Left colon (tissue), 2 donors: ENCODE measurements at places on chromosomes 12 and 14.

GRCh38 chr12:49105504-49106084, 5.1 kb downstream of the LMBR1L start:
- DNase-seq = no peak

- peak; percentile 40 for DNase-seq
Observed at GRCh38 chr14:100436745-100437406, 113.7 kb downstream of the SLC25A47 start.

- DNase-seq = no peak
Observed at GRCh38 chr12:14714437-14714836, 18.0 kb upstream of the GUCY2C start.

DNA sequence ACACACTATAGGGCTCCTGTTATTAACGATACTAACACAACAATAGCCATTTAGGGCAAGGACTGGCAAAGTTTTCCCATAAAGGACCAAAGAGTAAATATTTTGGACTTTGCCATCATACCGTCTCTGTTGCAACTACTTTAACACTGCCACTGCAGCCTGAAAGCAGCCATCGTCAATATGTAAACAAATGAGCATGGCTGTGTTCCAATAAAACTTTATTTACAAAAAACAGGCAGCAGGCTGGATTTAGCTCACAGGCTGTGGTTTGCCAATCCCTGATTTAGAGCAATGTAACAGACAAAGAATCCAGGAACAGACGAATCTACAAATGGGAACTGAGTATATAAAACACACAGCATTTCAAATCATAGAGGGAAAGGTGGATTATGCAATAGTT, 84.1 kb downstream of the FRMD6 start:
- no peak for DNase-seq

GRCh38 chr14:93239869-93240677, 33.0 kb downstream of the UBR7 start:
- DNase-seq = no peak

- no peak for DNase-seq
Observed at GRCh38 chr12:67469666-67470065, 178.9 kb upstream of the DYRK2 start.

- DNase-seq = no peak
Observed at GRCh38 chr14:102424520-102424919, 61.8 kb downstream of the TECPR2 start.
